Activated CD4-positive, alpha-beta T cell treated with anti-CD3 and anti-CD28 coated beads, Interleukin-2, amount 10 ng/mL, durations not matched to agents 24 days and 14 days (primary cell): ENCODE measurements at places on chromosomes 7 and 10.

GRCh38 chr10:25175527-25176420 is 973 bp downstream of the GPR158 start:
- no peak for DNase-seq

DNA sequence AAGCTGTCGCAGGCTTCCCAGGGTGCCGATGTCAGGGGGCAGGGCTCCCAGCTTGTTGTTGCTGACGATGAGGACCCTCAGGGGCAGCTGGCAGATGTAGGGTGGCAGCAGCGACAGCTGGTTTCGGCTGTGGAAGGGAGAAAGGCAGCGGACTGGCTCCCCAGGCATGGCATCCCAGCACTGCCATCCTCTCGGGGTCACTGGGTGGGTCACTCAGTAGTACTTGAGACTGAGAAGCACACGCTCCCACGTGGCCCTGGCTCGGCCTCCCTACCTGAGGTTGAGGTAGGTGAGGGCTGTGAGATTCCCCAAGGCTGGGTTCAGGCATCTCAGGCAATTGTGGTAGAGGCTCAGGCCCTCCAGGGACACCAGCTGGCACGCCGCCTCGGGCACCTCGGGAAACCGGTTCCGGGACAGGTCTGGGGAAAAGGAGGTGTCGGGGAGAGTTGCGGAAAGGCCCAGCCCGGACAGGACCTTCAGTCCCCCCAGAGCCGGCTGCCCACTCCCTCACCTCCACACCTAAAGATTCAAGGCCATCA is 3.8 kb downstream of the LRCH4 start:
- no peak for DNase-seq

GRCh38 chr10:72375585-72375984 is 20.9 kb upstream of the DNAJB12 start:
- DNase-seq, result no peak

DNA sequence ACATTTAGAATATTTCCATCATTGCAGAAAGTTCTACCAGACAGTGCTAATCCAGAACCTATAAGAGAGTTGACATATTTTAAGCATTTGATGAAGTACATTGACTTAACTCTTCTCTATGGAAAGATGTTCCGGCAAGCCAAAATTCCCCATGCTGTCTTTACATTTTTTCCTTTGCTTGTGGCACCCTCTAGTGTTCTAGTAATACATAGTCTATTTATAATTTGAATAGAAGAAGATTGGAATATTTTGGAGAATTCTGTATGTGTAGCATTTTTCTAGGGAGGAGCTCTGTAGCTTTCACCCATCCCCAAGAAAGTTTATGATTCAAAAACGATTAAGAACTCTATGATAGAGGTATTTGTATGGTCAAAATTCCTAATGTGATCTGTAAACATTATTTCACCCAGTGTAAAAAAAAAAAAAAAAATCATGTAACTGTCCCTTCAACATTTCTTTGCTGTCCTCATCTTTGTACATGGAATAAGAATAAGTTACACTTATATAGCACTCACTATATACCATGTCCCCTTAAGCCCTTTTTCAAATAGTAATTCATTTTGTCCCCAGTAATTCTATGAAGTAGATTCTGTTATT is 33.2 kb downstream of the NRF1 start:
- DNase-seq, result no peak
